ENCODE measurements at places on chromosomes 1 and 21.

- no peak for DNase-seq
Observed at GRCh38 chr21:45893740-45894449, 87.7 kb upstream of the COL6A1 start.

GRCh38 chr1:201408176-201408833 is 9.2 kb upstream of the LAD1 start:
- peak; percentile 69 for DNase-seq

DNA sequence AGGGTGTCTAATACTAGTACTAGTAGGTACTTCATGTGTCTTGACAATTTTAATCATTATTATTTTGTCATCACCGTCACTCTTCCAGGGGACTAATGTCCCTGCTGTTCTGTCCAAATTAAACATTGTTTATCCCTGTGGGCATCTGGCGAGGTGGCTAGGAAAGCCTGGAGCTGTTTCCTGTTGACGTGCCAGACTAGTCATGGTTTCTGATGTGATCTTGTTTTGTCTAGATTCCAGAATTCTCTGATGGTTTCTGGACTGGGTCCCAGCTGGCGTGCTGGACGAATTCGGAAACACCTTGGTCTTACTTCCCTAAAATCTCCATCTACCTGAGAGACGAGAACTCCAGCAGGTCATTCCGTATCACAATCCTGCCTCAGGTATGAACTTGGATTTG is 66.1 kb upstream of the FAM3B start:
- DNase-seq: peak; percentile 36

- DNase-seq: peak; percentile 87
Observed at GRCh38 chr1:172826096-172826741, 167.3 kb downstream of the FASLG start.

- DNase-seq: no peak
Observed at GRCh38 chr1:87318806-87319205, 9.9 kb upstream of the LMO4 start.

- DNase-seq: no peak
Observed at GRCh38 chr1:195584870-195585624, 1023.2 kb downstream of the KCNT2 start.

DNA sequence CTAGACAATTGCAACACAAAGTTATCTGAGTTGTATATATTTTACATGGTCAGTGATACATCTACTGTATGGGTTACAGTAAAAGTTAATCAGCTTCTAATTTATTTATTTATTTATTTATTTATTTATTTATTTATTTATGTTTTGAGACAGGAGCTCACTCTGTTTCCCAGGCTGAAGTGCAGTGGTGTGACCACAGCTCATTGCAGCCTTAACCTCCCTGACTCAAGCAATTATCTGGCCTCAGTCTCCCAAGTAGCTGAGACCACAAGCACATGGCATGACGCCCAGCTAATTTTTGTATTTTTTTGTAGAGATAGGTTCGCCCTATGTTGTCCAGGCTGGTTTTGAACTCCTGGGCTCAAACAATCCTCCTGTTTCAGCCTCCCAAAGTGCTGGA is 241.6 kb downstream of the PTPRC start:
- peak; percentile 72 for DNase-seq

- DNase-seq: peak; percentile 52
Observed at GRCh38 chr1:91278754-91279153, 125.9 kb downstream of the HFM1 start.

- DNase-seq: peak; percentile 79
Observed at GRCh38 chr1:12296623-12297022, 66.8 kb downstream of the VPS13D start.

GRCh38 chr1:33005838-33006421 is 30.8 kb downstream of the AK2 start:
- DNase-seq: peak; percentile 50

- peak; percentile 54 for DNase-seq
Observed at GRCh38 chr1:173253046-173253445, 45.9 kb upstream of the TNFSF4 start.

DNA sequence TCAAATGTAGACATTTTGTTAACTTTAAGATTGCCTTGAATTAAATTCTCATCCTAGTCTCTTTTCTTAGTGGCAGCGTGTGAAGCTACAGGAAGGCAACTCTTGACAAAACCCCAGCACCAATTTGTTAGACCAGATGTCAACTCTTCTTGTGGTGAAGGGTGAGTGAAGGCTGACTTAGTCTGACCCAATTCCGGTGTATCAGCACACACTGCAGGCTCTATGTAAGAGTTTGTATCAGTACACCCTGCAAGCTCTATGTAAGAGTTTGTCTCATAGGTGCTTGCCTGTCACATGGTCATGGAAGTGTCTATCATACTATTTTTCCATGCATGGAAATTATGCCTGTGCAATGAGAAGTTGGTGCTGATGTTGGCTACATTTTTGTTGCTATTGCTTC is 16.8 kb downstream of the CR2 start:
- DNase-seq: no peak

GRCh38 chr1:199109160-199109559 is 470.3 kb downstream of the PTPRC start:
- DNase-seq: no peak

DNA sequence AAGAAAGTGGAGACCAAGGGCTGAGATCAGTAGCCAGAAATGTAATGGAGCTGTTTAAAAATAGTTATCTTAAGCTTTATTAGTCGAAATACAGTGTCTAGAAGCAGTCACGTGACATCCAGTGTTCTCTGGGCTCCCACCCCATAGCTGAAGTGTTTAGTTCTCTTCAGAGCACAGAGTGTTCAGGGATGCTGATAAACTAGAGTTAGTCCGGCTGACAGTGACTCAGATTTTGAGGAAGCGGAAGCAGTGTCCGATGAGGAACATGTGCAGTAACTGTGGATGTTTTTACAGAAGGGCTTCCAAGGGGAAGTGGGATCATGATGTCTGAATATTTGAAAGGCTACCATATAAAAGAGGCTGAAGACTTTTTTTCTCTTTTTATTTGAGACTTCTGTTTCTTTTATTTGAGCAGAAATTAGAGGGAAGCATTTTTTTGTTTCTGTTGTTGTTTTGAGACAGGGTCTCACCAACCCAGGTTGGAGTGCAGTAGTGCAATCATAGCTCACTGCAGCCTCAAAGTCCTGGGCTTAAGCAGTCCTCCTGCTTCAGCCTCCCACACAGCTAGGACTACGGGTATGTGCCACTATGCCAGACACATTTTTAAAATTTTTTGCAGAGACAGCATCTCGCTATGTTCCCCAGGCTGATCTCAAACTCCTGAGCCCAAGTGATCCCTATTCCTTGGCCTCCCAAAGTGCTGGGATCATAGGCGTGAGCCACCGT is 124.2 kb downstream of the GALNT2 start:
- DNase-seq: peak; percentile 68

GRCh38 chr1:43279161-43279560 is 6.2 kb downstream of the C1orf210 start:
- no peak for DNase-seq

DNA sequence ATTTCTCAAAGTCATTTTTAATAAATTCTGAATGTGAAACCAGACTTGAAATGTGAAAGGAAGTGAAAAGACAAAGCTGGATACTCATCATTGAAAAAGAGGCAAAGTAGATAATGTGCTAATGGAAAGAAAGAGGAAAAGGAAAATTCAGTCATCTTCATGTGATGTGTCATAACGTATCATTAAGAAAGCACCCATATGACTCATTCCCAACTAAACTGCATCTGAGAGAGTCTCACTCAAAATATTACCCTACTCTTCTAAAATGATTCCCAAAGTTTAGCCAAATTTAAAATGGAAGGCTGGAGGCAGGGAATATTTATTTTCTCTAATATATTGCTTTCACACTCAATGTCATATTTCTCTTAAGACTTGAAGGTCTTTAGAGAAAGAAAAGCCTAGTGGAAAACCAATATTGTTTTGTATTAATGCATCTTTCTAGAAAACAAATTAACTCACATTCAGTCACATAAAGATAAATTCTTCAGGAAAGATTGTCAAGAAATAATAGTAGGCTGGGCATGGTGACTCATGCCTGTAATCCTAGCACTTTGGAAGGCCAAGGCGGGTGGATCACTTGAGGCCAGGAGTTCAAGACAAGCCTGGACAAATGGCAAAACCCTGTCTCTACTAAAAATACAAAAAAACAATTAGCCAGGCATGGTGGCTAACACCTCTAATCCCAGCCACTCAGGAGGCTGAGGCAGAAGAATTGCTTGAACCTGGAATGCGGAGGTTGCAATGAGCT is 129.9 kb downstream of the SLC30A10 start:
- peak; percentile 80 for DNase-seq

DNA sequence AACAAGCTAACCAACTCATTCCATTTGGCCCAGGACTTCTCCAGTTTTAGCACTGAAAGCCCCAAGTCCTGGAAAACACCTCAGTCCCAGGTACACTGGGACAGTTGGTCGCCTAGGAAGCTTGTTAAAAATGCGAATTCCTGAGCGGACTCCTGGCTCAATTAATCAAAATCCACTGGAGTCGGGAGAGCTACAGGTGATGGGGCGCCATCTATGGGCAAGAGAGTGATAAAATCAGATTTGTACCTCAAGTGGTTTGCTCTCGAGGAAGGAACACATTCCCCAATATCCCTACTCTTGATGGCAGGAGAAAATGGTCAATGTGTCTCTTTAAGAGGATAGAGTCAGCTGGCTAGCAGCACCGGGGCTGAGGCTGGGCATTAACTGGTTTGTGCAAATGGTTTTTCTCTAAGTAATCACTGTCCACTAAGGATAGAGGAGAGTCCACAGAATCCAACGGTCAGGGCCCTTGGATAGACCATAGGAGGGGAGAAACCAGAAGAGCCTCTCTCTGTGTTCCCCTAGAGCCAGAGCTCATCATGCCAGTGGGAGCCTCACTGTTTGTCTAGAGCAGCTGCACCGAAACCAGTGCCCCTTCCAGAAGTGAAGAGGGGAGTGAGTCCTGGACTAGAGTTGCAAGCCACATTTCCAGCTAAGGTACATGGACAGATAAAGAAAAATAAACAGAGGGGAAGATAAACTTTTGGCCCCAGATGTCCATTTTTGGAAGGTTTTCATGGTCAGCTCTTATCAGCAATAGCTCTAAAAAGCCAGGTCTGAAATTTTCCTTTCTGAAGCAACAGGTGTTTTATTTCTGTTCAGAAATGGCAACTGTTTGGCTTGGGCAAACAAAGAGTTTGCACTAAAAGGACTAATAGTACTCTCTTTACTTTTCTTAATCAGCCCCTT is 148.5 kb downstream of the TENT5C start:
- DNase-seq: peak; percentile 66

- DNase-seq: peak; percentile 17
Observed at GRCh38 chr1:215022204-215022603, 60.3 kb upstream of the KCNK2 start.

GRCh38 chr21:34869545-34869944 is 179.6 kb downstream of the RUNX1 start:
- DNase-seq: no peak

GRCh38 chr1:232084584-232085223 is 458.1 kb downstream of the DISC1 start:
- DNase-seq: peak; percentile 29

- DNase-seq: no peak
Observed at GRCh38 chr1:167648978-167649744, 19.1 kb downstream of the RCSD1 start.

GRCh38 chr1:26322042-26322331 is 4.2 kb downstream of the CD52 start:
- no peak for DNase-seq

DNA sequence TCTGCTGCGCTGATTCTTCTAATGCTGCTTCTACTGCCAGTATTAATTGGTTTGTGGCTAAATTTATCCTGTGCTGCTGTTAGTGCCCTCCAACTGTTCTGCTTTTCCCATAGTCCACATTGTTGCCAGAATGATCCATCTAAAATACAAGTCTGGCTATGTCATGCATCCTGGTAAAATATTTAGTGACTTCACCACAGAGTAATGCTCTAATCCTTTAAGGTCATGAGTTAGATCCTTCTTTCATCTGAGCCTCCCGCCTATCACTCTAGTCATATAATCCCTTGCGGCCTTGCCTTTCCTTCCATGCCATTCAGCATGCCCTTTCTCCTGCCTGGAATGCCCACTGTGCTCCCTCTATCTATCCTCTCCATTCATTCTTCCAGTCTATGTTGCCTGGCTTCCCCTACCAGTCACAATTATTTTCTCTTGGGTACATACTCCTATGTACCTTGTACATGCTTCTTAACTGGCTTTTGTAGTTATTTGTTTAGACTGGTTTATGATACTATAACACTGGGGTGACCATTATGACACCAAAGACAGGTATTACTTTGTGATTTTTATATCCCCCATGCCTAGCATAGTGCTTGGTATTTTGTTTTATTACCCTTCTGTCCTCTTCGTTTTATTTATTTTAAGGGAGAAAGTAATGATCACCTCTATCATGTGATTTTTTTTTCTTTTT is 144.0 kb downstream of the MAGI3 start:
- peak; percentile 95 for DNase-seq

- no peak for DNase-seq
Observed at GRCh38 chr21:34883491-34884271, 165.4 kb downstream of the RUNX1 start.

DNA sequence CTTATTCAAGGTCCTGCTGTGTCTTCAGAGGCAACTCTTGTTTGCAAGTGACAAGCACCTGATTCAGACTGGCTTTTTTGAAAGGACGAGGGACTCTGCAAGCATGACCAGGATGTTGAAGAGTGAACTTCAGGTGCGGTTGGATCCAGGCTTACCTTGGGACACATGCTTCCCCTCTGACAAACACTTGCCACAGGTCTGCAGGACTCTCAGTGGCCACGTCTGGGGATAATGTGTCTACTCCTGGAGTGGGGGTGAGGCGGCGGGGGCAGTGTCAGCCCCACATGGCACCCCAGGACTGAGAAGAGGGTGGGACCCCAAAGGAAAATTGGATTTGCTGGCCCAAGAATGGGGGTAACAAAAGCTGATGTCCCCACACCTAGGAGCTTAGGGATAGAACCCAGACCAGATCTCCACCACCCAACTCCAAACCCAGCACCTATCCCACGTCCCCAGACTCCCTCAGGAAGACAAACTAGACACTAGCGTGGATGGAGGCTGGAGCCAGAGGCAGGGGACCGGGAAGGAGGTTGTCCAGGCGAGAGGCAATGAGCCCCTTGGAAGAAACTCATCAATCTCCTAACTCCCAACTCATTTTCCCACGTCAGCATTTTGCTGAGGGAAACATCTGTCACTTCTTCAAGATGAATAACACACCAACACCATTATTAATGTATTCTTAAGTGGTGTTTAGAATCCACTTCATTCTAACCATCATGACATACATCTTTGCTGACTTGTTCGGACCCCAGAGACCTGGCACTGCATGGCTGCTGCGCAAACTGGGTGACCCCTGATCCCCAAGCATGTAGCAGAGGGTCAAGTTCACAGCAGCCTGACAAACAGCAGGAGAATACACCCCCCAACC is 32.0 kb upstream of the LAPTM5 start:
- no peak for DNase-seq

GRCh38 chr1:25713961-25714360 is 86.0 kb upstream of the SELENON start:
- no peak for DNase-seq

- no peak for DNase-seq
Observed at GRCh38 chr21:41975391-41976272, 21.8 kb upstream of the C2CD2 start.

Measured in fibroblast of lung (primary cell).